ENCODE measurements at places on chromosomes 6 and 20.
A peak's percentile ranks its signal among the peaks of the same experiment; 100 is the strongest.

DNA sequence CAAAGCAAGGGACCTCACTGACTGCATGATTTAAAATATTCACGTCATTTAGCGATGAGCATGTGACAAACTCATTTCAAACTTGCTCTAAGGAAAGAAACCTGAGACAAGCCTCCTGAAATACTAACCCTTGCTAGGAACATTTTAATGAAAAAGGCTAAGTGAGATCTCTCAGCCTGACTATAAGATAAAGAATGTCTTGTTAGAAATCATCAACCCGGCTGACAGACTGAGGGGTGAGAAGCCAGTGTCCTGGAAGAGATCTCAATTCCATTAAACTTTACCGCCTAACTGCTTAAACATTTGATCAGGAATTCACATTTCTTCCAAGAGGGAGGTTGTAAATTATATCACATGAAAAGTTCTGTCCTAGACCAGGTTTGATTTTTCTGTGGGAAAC lies 274.8 kb upstream of the EXOC2 start:
- DNase-seq, result no peak

DNA sequence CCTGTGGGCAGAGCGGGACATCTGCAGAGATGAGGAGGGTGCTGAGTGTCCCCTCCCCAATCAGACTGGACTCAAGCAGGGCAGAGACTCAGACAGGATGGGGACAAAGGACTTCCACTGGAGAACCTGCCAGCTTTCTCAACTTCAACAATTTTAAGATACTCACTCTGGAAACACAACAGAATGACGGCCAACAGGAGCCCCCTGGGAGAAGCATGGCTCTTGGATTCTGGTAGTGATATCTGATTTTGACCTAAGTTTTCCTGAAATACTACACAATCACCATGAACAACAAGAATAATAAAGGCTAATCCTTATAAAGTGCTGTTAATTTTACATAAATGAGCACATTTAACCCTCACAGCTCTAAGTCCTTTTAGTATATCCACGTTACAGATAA lies 83.5 kb upstream of the PLEKHG1 start:
- no peak for DNase-seq

DNA sequence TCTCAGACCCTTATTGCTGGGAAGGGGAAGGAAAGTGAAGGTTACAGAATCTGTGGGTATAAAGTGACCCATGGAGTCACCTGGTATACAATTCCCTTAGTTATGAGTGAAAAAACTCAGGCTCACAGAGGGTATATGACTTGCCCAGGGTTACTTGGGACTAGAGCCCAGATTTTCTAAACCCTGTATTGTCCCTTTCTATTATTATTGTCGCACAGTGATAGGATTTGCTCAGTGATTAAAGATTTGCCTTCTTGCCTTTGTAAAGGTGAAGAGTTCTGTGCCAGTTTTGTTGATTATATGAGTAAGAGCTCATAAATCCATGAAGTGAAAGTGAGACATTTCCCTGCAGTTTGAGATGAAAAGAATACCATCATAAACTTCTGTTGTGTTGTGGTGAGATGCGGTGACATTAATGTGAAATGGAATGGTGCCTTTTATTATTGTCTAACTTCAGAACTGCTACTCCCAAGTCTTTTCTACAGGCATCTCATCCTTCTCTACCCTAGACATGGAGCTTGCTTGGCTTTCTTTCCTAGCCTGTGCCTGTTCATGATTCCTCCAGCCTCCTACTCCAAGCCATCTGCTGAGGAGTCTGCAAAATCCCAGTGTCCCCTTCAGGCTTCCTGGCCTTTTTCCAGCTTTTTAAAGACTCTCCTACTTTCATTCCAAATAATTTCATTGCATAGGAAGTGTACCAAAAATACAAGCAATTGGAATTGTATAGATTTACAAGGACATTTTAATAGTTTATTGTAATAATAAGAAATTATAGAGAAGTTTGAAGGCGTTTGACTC lies 33.5 kb upstream of the ADIG start:
- no peak for DNase-seq

DNA sequence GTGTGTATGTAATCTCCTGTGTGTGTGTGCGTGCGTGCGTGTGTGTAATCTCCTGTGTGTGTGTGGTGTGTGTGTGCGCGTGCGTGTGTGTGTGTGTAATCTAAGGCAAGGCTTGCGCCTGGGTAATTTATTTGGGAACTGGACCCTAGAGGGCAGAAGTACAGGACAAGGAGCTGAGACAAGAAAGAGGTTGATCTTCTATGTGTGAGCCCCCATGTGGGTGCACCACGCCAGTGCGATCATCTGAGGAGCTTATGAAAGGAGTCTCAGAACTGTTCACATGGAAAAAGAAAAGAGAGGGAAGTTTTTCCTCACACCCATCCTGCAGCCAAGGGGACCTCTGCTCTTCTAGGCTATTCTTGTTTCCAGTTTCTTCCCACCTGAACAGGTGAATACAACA lies 220.1 kb upstream of the GGTLC1 start:
- DNase-seq, result no peak

DNA sequence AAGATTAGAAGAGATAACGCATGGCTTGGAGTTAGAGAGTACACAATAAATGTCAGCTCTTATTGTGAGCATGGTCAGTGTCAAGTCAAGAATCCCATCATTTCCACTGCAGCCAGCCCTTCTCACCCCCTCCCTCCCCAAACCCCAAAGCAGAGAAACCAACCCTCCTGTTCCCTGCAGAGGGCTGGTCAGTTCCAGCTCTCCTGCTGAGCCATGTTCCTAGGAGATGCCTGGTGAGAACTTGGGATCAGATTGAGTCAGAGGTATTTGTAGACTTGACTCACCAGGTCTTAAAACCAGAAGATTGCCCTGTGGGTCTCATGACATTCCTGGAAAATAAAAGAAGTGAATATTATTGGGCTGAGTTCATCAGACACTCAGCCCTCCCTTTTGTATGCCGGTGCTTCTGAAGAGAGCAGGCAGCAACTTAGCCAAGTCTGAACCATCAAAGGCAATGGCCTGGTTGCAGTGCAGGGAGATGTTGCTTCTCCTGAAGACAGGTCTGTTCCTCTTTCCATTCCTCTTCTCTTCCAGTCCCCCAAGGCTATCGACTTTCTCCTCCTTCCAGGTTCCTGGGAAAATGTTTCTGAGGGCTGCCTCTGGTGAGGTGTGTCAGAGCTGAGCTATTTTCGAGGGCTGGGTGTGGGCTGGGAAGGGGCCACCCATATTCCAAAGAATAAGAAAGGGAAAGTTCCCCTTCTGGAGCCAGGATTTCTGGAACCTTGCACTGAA lies 278.2 kb upstream of the SUPT3H start:
- DNase-seq, result no peak

DNA sequence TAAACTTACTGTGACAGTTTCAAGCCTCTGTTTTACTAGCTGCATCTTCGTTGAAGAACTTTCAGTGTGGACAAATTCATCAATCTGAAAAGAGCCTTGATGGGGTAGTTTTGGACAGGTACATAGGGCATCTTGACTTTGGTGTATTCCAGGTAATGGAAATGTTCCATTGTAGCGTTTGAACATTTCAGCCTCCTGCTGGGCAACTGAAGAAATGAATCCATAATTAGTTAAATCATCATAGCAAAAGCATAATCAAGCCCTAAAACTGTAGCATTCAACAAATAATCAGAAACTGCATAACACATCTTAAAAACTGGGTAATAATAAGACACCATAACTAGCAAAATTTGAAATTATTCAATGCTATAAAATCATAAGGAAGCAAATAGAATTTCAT lies 86.2 kb downstream of the AHI1 start:
- DNase-seq, result no peak

- no peak for DNase-seq
Observed at GRCh38 chr6:134199848-134200606, 117.9 kb downstream of the SGK1 start.

DNA sequence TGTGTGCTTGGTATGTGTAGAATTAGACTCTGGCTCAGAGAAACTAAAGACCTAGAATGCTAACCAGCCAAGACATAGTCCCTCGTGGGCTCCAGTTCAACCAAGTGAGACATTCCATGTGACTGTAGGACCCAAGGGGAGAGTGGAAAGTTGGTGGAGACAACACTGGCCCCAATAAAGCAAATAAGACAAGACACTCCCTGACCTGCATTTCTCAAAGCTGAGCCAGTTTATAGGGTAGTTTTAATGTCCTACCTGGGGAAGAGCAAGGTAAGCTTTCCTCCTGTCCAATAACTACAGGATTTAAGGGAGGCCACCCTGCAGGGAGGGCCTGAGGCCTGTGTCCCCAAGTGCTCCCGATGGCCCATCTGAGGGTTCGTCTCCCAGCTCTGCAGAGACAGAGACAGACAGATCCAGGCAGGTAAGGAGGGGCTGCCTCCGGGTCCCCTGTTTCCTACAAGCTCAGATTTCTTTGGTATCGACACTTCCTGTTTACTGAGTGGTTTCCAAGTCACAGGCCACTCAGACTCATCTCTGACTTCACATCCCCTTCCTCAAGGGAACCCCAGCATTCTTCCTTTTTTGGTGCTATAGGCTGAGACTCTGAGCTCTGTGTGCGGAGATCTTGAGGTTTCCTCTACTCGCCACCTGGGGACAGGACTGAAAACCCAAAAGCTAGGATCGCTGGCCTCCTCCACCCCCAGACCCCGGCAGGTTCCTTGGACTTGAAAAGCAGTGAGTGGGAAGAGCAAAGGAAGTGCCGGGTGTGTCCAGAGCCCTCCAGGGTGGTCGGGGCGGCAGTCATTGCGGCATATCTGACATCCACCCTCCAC lies 92.4 kb downstream of the PRND start:
- peak; percentile 90 for DNase-seq

DNA sequence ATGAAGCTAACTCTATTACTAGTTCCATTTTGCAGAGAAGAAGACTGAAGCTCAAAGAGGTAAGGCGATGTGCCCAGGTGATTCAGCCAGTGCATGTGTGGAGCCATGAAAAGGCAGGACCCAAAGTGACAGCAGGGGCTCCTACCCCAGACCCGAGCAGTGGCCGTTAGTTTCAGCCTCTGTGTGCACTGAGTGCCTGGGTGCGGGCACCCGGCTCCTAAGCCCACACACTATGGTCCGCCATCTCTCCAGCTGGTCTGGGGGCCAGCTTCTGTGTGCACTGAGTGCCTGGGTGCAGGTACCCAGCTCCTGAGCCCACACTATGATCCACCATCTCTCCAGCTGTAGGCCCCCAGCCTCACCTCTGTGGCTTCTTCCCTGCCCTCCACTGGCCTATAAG lies 123.5 kb upstream of the CST7 start:
- DNase-seq, result no peak

DNA sequence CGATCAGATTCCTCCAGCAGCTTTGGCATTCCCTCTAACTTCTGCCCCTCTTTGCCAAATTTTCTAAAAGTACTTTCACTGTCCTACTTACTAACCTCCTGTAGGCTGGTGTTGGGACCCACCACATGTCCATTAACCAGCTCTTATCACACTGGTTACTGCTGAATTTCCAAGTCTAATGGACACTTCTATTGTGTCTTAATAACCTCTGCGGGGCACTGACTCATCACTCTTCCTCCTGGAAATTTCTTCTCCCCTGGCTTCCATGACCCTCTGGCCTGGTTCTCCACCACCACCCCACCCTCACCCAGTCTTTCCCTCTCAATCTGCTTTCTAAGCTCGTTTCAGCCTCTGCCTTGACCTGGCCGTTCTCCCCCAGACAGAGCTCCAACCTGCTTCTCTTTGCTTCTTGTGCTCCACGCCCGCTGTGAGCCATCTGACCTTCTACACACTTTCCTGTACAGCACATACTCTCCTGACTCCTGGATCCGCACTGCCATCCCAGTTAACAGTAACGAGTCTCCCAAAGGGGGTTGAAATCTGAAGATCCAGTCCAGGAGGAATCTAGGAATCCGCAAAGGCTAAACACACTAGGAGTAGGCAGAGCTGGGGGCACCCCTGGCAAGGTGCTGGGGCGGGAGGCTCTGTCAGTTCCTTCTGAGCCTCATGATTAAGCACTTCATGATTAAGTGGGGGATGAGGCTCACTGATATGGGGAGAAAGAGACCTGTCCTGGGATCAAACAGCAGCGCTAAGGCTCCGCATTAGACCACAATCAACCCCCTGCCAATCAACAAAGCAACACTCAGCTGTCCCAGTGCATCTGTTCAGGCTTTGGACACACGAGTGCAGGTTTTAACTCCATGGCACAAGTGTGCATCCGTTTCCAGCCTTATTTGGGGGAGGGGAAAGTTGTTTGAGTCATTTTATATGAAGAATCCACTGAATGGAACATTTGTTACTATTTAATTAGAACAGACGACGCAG lies 146.3 kb downstream of the LY86 start:
- DNase-seq, result no peak

GRCh38 chr20:32480371-32481241 lies 104.5 kb downstream of the NOL4L start:
- no peak for DNase-seq

GRCh38 chr6:88339761-88340160 lies 173.6 kb upstream of the CNR1 start:
- no peak for DNase-seq

All from CD4-positive, alpha-beta T cell treated with Interleukin-10 for 1 hour (primary cell).